ENCODE measurements at places on chromosomes 2 and 18. TPM values are rescaled to one million over a fixed set of nuclear protein-coding genes. Genes with fewer than 3 reads are reported as not detected.

DNA sequence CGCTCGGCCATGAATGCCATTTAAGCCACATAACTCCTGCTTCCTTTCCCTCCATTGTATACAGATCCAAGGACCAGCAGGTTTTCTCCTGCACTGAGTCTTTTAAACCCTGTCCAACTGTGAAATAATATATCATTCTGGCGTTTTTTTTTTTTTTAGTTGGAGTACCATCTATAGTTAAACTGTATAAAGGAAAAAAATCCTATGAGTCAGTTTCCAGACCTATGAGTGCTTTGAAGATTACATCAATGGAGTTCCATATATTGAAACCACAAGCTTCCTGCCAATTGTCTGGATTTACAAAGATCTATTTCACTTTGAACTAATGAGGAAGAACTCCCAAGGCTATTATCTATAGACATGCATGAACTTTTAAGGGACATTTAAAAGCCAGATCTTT is 2.4 kb upstream of the MALT1 start:
- peaks cover 11% of the 10 kb centered on the region for H3K4me1 ChIP-seq
- DNase-seq, result no peak
- no peak overlapping the region for H3K4me3 ChIP-seq
- no peak overlapping the region for H3K27ac ChIP-seq

DNA sequence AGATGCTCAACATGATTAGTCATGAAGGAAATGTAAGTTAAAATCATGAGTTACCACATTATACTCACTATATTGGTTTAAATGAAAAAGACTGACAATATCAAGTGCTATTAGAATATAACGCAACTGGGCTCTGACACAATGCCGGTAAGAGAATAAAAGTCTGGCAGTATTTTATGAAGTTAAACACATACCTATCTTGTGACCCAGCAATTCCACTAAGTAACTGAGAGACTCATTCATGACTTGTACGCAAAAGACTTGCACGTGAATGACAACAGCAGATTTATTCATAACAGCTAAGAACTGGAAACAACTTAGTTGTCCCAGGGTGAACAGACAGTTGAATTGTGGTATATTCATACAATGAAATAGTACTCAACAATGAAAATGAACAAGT is 342.1 kb downstream of the SLC4A3 start:
- no peak overlapping the region for H3K27ac ChIP-seq
- no peaks in the 10 kb centered on the region for H3K27me3 ChIP-seq
- no peaks in the 10 kb centered on the region for H3K4me1 ChIP-seq
- no peak overlapping the region for H3K4me3 ChIP-seq
- no peak for DNase-seq

DNA sequence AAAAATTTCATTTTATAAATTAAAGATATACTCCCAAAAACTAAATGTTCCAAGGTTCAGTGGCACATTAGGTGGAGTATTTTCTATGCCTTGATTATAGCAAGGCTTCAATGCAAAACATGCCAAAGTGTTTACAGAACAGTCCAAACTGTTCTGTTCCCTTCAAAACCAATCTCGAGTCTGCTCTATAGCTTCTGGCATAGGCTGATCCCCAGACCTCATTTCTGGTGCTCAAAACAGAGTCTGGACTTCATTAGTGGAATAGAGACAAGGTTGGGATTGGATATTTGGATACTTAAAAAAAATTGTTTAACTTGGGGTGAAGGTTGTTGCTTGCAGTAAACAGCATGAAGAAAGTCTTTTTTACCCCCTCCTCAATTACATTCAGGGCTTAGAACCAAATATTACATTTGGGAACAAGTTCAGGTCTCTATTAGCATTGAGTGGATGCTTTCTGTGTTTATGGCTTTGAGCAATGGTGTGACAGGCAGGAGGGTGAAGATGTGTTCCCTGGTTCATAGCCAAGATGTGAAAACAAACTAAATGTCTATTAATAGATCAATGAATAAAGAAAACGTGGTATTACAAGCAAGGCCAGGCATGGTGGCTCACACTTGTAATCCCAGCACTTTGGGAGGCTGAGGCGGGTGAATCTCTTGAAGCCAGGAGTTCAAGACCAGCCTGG is 208.1 kb upstream of the RND3 start:
- H3K4me3 ChIP-seq, result no peak overlapping the region
- no peaks in the 10 kb centered on the region for H3K4me1 ChIP-seq
- no peak overlapping the region for H3K27ac ChIP-seq
- no peaks in the 10 kb centered on the region for H3K36me3 ChIP-seq
- no peaks in the 10 kb centered on the region for H3K27me3 ChIP-seq

DNA sequence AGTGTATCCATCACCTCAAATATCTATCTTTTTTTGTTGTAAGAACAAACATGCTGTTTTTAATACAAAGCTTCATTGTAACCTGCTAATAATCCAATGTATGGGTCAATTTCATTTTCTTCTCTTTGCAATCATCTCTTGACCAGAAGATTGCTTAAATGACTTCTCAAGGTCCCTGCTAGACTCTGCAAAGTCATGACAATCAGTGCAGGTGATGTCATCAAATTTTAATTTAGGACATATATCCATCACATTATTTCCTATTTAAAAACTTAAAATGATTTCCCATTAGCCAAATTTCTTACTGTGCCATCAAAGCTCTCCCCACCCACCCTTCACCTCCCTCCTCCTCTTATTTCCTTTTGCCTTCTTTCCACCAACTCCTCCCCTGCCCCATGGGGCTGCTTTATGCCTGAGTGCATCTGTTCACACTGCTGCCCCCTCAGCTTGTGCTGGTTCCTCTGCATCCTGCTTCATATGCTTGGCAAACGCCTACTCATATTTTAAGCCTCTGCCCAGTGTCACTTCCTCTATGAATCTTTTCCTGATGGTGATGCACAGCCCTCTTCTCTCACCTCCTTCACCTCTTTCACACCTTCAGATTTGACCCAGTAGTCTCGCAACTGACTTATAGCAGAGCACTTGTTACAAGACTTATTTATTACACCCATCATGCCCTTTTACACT is 20.3 kb downstream of the PLEK start:
- no peak overlapping the region for H3K4me3 ChIP-seq
- peaks cover 4% of the 10 kb centered on the region for H3K4me1 ChIP-seq
- H3K27me3 ChIP-seq, result no peaks in the 10 kb centered on the region
- no peak overlapping the region for H3K27ac ChIP-seq
- no peaks in the 10 kb centered on the region for H3K36me3 ChIP-seq

- DNase-seq, result no peak
- H3K27ac ChIP-seq, result no peak overlapping the region
- no peak overlapping the region for H3K4me3 ChIP-seq
- H3K4me1 ChIP-seq, result no peaks in the 10 kb centered on the region
- H3K27me3 ChIP-seq, result no peaks in the 10 kb centered on the region
These were observed 366.7 kb upstream of the SPHKAP start for GRCh38 chr2:228548230-228548629.

DNA sequence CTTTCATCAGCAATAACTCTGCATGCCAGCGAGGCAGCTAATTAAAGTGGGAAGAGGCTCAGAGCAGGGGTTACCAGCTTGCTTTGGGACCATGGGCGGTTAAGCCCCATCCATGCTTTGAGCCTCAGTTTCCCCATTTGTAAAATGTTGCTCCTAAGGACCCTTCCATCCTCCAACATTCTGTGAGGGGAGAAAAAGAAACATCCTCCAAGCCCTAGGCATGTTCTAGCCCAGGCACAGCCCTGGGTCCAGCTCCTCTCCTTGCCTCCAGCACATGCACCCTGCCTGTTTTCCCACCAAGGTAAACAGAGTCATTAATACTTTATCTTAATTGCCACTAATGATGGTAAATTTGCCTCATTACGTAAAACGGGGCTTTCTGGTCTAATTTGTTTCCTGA is 113.3 kb upstream of the MYCN start:
- H3K27me3 ChIP-seq, result no peaks in the 10 kb centered on the region
- H3K4me3 ChIP-seq, result no peak overlapping the region
- no peak for DNase-seq
- H3K4me1 ChIP-seq, result no peaks in the 10 kb centered on the region
- no peaks in the 10 kb centered on the region for H3K36me3 ChIP-seq
- no peak overlapping the region for H3K27ac ChIP-seq

DNA sequence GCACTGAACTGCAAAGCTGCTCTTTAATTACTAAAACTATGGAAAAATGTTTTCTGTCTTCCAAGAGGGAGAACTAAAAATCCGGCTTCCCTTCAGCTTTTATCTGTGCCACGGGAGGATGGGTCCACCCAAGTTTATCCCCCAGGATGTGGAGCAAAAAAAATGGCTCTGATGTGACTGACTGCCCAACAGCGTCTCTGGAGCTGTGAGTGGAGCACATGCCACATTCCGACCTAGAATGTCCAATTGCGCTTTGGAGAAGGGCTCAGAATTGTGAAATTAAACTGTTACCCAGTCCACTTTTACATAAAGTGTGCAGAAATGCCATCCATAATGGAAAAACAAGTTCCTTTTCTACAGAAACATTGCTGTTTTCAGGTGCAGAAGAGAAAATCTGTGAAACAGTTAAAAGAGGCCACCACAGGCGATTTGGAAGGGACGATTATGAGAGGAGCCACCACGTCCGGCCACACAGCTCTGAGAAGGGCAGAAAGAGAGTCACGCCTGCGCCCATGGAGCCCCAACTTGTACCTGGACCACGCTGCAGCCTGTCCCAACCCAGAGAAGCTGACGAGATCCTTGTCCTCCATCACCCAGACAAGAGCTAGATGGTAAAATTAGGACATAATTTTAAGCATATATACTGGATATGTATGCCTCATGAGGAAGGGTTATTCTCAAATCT is 99.9 kb upstream of the TPO start:
- H3K27ac ChIP-seq, result no peak overlapping the region

GRCh38 chr2:181152226-181152625 is 171.8 kb downstream of the UBE2E3 start:
- H3K27me3 ChIP-seq, result no peaks in the 10 kb centered on the region
- H3K4me1 ChIP-seq, result no peaks in the 10 kb centered on the region
- no peaks in the 10 kb centered on the region for H3K36me3 ChIP-seq
- no peak overlapping the region for H3K4me3 ChIP-seq

- H3K4me1 ChIP-seq, result no peaks in the 10 kb centered on the region
- H3K27me3 ChIP-seq, result no peaks in the 10 kb centered on the region
- DNase-seq, result no peak
- no peak overlapping the region for H3K4me3 ChIP-seq
These were observed 251.8 kb upstream of the NETO1 start for GRCh38 chr18:73119574-73119973.

Gene ACVR1C
- total RNA-seq, result 6.0 TPM

Gene SLC16A14
- total RNA-seq, result 7.5 TPM

Gene DES
- 50.4 TPM for total RNA-seq

Gene LHCGR
- total RNA-seq, result 10.5 TPM

All from tibial nerve (tissue), 4 donors.